Natural killer cell (primary cell): ENCODE measurements at places on chromosomes 2 and 18. TPM values are rescaled to one million over a fixed set of nuclear protein-coding genes. Genes with fewer than 3 reads are reported as not detected.

The ACMSD gene
- total RNA-seq = not detected

The NOL4 gene
- total RNA-seq = not detected

The CASP10 gene
- 75.3 TPM for total RNA-seq

The SLC5A7 gene
- total RNA-seq = not detected

DNA sequence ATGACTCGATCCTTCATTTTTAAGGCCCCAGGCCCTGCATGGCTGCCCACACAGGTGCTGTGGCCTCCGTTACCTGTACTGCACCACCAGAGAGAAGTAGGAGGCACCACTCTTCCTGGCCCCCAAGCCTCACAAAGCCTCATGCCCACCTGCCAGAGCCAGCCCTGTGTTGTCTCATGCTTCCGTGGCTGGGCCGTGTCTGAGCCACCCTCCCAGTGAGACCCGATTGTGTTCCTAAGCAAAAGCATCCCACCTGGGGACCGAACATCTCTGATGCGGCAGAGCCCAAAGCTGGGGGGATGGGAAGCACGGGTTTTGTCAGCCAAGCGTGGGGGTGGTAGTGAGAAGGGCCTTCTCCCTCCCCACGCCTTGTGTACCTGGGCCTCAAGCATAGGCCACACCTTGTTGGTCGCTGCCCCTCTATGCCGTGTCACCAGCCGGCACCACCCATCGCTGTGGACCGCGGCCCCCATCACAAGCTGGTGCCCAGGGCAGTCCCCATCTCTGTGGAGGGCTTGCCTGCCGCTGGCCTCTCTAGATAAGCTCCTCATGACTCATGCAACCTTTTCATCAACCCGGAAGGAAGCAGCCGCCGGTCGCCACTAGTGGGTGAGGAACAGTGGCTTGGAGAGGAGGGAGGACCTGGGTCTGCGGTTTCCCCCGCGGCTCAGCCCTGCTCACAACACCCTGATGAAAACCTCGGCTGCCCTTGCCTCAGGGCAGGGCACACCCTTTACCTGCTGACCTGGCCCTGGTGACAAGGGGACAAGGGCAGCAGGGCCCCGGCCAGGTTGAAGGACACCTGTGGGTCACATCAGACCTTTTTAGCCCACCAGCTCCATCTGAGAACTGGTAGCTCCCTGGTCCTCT, 2.7 kb upstream of the RNPEPL1 start:
- no peaks in the 10 kb centered on the region for H3K27me3 ChIP-seq
- peak overlapping the region; percentile 93 for H3K27ac ChIP-seq
- H3K4me3 ChIP-seq = peak overlapping the region; percentile 38
- H3K36me3 ChIP-seq = no peaks in the 10 kb centered on the region

DNA sequence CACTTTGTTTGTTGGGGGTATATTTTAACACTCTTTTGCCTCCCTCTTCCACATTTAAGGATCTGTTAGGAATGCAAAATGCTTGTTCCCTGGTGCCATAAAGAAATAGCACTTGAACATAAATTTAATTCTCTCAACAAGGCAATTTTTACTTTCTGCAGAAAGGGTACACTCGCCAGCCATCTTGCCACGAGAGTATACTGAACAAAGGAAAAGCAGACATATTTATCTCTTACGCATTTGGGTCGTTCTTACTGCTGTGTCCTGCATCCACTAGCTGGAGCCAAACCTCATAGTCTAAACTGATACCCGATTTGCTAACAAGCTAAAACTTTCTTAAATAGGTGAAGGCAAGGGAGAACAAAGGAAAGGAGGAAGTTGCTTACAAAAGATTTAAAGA, 129.5 kb downstream of the B3GNT2 start:
- DNase-seq = no peak
- H3K27me3 ChIP-seq = no peaks in the 10 kb centered on the region
- H3K4me3 ChIP-seq = no peak overlapping the region
- H3K36me3 ChIP-seq = no peaks in the 10 kb centered on the region
- no peaks in the 10 kb centered on the region for H3K4me1 ChIP-seq

GRCh38 chr2:58097025-58097424, 50.4 kb downstream of the VRK2 start:
- no peak overlapping the region for H3K4me3 ChIP-seq
- no peaks in the 10 kb centered on the region for H3K36me3 ChIP-seq
- no peak for DNase-seq
- no peaks in the 10 kb centered on the region for H3K27me3 ChIP-seq
- H3K27ac ChIP-seq = no peak overlapping the region
- no peaks in the 10 kb centered on the region for H3K4me1 ChIP-seq
